ENCODE measurements at places on chromosomes 1 and 21. TPM values are rescaled to one million over a fixed set of nuclear protein-coding genes. Genes with fewer than 3 reads are reported as not detected.

DNA sequence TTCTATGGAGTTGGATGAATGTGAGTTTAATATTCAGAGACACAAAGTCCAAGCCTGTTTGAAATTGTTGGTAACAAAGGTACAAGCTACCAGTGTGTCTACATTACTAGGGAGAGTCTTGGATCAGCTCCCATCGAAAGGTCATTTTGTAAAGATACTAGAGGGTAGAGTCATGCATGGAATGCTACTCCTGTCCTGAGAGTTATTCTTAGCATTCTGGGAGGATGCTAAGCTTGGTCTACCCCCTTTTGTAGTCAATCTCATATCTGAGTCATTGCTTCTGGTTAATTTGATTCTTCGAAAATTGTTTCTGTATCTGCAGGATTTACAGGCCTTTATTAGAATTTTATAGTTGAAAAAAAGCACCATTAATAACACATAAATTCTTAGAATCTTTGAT is 240.2 kb downstream of the ST6GALNAC3 start:
- no peak for DNase-seq

DNA sequence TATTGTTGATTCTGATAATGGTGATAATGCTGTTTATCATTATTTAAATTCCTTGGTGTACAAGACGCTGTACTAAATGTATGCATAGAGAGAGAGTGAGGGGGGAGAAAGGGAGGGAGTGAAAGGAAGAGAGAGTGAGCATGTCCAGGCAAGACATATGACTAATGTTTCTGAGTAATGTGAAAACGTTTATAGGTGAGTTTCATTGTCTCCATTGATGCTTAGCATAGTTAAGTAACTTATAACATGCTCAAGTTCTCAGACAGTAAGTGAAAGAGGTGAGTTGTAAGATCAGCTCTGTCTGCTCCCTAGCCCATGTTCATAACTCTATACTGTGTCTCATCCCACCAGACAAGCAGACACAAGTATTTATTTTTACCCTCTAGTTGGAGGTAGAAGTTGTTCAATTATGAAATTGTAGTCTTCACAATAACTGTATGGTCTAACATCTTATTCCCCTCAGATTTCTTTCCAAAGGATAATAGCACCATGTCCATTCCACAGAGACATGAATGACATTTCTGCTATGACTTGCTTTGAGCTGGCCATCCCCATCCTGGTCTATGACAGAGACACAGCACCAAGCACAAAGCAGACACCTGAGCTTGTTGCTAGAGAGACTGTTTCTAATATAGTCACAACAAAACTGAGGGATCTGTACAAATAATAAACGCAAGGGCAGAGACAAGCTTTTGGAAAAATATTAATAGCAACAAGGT is 285.1 kb downstream of the CACNA1E start:
- DNase-seq: no peak

- no peak for DNase-seq
Measured at GRCh38 chr1:153532181-153532580, 3.6 kb downstream of the S100A6 start.

The APCS gene
- total RNA-seq: not detected

DNA sequence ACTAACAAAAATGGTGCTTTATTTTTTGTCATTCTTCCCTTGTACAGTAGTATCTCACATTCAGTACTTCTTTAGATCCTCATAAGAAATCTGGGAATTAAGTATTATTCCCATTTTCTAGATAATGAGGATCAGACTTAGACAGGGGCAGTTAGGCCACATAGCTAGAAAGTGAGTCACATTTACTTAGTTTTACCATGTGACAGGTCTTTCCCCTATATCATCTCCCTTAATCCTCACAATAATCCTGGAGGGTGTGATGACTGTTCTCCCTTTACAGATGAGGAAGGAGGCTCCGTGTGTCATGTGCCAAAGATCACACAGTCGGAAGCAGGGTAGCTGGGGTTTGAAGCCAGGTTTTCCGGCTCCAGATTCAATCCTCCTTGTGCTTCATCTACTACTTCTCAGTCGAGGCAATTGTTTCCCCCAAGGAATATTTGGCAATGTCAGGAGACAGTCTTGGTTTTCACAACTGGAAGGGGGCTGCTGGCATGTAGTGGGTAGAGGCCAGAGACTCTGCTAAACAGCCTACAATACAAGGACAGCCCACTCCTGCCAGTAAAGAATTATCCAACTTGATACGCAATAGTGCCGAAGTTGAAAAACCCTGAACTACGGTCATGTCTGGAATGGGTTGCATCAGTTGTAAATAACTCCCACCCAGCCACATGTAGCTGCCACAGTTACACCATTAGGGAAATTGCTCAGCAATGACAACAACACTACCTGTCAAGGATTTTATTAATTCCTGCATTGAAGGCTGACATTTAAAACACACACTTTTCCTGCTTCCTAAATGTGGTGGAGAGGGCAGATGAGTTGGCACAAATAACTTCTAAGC is 54.5 kb downstream of the C8B start:
- no peak for DNase-seq

- no peak for DNase-seq
Measured at GRCh38 chr1:84353695-84354094, 44.6 kb upstream of the DNASE2B start.

The AMPD1 gene
- not detected for total RNA-seq

DNA sequence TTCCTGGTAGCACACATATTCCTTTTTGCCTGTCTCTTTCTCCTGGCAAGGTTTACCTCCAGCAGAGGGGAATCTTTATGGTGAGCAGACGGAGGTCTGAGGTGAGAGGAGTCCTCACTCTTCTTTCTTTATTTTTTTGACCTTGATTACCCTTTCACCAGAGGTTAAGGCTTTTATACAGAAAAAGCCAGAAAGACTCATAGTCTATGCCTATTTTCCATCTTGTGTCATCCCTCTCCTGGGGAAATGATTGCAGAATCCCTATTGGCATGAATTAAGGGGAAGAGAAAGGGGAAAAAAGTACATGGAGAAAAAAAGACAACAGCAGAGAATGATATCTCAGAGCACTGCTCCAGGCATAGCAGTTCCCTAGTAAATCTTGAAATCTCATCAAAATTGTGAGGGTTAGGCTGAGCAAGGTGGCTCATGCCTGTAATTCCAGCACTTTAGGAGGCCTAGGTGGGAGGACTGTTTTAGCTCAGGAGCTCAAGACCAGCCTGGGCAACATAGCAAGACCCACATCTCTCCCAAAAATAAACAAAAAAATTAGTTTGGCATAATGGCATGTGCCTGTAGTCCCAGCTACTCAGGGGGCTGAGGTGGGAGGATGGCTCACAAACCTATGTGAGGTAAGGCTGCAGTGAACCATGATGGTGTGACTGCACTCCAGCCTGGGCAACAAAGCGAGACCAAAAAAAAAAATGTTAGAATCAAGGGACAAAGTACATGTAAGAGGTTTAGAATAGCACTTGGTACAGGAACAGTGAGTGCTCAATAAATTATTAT is 1.2 kb upstream of the XPR1 start:
- no peak for DNase-seq

DNA sequence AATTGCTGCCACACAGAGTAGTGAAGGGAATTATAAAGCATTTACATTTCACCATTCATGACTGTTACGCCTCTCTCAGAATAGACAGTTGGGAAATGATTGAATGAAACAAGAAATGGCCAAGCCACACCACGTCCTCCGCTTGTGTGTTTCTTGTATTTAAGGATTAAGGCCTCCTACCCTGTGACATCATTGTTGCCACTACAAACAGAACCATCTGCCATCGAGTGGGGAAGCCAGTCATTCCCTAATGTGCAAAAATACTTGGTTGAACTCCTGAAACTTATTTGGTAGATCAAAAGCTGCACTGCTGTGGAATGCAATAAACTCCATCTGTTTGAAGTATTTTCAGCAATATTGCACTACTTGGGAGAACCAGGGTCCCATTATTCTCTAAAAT is 99.0 kb upstream of the C1orf105 start:
- no peak for DNase-seq

GRCh38 chr1:4044967-4045366 is 144.9 kb upstream of the C1orf174 start:
- no peak for DNase-seq

The CAMSAP2 gene
- total RNA-seq: 117 TPM

The CHODL gene
- 6.9 TPM for total RNA-seq

- no peak for DNase-seq
Measured at GRCh38 chr1:90502194-90502593, 214.9 kb downstream of the BARHL2 start.

- DNase-seq: peak; percentile 1
Measured at GRCh38 chr21:16742131-16742641, 770.7 kb upstream of the CXADR start.

DNA sequence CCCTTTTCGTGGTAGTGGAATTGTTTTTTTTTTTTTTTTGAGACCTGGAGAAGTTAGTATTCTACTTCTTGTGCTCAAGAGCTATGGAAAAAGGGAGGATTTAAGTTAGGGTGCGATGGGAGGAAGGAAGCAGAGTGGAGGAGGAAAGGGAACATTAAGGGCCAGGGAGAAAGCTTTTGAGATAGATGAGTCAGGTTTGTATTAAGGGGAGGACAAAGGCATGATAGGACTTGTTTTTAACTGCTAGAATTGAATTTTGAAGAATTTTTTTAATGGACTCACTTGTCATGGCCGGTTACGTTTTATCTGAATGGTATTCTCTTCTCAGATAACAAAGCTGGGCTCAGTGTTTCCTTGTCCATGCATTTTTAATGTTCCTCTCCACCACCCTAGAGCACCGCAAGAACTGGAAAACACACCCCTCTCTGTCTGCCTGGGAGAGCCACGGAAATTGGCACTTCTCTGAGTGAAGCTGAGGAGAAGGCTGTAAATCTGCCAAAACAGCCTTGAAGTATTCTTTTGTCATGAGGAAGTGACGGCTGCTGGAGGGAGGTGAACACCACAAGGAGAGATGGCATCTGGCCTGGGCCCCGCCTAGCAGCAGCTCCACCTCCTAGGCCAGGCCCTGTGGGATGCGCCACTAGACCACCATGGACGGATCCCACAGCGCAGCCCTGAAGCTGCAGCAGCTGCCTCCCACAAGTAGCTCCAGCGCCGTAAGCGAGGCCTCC is 3.5 kb downstream of the NIPAL3 start:
- peak; percentile 10 for DNase-seq

DNA sequence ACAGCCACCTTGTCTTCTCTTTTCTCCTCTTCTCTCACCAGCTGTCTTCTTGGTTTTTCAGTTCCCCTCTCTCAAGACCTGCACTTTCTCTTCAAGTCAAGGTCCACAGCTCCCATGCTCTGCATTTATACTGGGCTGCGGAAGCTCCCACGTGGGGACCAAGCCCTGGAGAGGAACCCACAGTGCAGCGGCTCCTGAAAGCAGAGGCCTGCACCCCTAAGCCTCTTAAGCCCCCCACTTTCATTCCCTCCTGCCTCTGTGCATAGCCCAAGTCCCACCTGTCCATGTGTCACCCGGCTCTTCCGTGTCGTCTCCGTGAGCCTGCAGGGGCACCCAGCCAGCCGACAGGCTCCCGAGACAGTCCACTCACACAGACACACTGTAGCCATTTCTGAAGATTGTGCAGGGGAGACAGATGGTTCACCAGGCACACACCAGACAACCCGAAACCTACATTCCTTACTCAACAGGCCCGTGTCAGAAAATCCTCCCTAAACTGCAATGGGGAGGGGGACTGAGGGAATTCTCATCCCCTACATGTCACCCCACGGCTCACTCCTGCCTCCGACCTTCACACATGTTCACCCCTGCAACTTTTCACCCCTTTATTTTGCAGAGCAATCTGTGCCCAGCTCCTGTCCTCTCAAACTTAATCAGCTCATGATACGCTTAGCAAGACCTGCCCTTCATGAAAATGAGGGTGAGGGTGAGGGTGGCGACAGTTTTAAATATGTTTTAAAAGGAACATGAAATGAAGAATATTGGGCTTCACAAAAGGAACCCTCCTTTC is 6.3 kb downstream of the MX2 start:
- DNase-seq: no peak

DNA sequence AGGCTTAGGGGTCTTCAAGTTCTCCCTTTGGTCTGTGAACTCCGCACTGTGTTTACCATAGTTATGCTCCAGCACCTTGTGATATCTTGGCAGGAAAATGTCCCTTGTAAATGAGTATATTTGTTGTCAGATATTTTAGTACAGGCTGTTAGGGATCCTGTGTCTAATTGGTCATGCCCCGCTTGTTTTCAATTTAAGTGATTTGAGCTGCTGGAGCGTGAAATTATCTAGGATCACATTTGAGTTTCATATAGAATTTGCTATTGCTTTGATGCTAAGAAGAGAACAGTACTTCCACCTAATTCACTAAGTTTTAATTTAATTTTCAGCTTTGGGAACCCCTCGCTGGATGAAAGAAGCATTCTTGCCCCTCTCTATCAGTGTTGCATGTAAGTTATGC is 15.4 kb upstream of the TOR3A start:
- no peak for DNase-seq

The TSPEAR gene
- total RNA-seq: not detected

The TNFRSF25 gene
- 9.0 TPM for total RNA-seq

DNA sequence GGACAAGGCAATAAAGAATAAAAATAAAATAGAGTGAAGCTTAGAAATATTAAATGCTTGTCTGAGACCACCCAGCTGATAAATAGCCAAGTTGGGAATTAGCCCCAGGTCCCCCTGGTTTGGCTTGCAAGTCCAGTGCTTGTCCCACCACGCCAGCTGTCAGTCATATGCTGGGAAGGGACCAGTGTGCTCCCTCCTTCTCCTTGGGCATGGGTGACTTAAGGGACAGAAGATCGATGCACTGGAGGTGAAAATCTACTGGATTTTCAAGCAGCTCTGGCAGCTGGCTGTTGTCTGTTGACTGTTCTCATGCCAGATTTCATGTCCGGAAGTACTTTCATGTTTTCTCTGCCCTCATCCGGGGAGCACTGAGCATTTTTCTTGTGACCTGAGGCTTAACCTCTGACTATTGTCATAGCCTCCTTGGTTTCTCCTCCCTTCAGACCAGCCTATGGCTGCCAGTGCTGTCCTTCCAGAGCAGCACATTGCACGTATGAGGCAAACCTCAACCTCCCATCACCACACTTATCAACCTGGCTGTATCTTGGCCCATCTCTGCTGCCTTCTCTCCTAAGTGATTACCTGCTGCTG is 12.4 kb downstream of the LMOD1 start:
- DNase-seq: no peak

DNA sequence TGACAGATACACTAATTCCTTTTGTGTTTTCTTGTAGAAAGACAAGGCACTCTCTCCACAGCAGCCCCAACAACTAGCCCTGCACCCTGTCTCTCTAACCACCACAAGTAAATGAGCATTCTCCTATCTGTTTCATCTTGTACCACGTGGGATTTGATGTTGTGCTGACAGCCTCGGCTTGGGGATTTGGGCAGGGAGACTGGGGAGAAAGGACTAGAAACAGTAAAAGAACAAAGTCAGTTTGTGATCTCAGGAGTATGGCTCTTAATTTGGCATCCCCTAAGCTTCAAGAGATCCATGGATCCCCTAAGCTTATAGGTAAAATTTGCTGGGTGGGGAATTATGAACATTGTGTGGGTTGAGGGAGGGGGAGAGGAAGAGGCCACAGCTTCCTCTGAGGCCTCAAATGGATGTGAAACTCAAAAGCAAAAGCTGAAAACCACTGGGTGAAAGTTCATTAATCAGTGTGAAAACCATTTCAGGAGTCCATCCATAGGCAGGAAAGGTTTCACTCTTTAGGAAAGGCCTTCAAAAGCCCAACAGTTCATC is 3.1 kb downstream of the C1orf162 start:
- no peak for DNase-seq
